ENCODE measurements at places on chromosomes 2 and 18.

GRCh38 chr2:106575955-106576354 is 88.8 kb downstream of the CD8B2 start:
- no peak for DNase-seq

GRCh38 chr18:48778344-48779011 is 172.3 kb downstream of the SMAD7 start:
- DNase-seq: no peak

DNA sequence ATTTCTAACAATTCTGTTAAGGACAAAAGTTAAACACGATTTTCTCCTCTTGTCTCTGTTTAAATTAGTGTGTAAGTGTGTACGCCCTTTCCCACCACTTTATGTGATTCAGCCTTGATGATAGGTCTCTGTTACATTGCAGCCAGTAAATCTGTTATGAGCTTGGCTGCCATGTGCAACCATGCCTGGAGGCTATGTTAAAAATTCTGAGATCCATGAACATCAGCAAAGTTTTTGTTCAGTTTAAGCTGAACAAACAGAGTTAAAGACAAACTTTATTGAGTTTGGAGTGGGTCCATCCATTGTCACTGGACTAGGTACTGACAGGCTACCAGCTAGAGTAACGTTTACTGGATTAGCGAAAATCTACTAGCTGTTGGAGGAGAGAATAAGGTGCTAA is 110.4 kb downstream of the NCKAP5 start:
- no peak for DNase-seq

DNA sequence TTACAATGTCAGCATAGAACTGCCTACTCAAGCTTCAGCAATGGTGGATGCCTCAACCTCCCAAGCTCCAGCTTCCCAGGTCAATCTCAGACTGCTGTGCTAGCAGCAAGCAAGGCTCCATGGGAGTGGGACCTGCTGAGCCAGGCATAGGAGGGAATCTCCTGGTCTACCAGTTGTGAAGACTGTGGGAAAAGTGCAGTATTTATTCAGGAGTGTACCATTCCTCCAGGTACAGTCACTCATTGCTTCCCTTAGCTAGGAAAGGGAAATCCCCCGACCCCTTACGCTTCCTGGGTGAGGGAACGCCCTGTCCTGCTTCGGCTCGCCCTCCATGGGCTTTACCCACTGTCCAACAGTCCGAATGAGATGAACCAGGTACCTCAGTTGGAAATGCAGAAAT is 130.3 kb downstream of the ADCYAP1 start:
- DNase-seq: no peak

GRCh38 chr18:65082907-65083306 is 667.9 kb upstream of the CDH7 start:
- DNase-seq: no peak

All from activated CD4-positive, alpha-beta T cell treated with anti-CD3 and anti-CD28 coated beads for 1 hour (primary cell).